Natural killer cell (primary cell): ENCODE measurements at places on chromosomes 4 and X.
A peak's percentile ranks its signal among the peaks of the same experiment; 100 is the strongest.

GRCh38 chr4:156437666-156438065, 484.0 kb upstream of the CTSO start:
- no peak for DNase-seq

DNA sequence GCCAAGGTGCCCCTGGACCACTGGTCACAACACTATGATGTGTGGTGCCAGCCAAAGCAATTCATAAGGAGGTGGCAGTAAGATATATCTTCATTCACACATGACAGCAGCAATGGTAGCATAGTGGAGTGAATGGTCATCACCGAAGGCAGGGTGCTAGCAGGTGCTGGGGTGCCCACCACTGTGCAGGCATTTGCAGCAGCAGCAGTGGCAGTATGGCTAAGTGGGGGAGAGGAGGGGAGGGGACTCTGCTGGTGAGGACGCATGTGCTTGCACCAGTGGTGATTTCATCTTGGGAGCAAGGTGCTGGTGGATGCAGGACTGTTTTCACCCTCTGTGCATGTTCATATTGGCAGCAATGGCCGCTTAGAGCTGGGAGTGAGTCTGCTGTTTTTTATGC, 419.1 kb upstream of the KLHL4 start:
- DNase-seq: no peak

DNA sequence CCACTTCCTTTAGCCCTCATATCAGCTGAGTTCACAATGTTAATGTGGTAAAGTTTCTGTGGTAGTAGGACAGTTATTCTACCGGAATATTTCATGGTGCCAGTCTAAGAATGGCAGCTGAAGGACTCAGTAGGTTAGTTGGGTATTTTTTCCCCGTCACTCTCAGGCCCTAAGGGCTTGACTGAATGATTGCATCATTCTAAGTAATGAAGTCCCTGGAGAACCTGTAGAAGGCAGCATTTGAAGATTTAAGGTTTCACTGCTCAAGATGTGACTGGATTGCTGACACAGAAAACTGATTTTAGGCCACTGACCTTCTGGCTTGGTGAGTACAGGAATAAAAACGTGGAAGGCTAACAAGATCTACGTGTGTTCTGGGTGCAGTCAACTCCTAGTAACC, 657.3 kb downstream of the PCDH19 start:
- DNase-seq: no peak

- DNase-seq: no peak
Measured at GRCh38 chr4:16875487-16875886, 23.0 kb downstream of the LDB2 start.

GRCh38 chrX:101813200-101813599, 118.6 kb downstream of the ZMAT1 start:
- DNase-seq: no peak

DNA sequence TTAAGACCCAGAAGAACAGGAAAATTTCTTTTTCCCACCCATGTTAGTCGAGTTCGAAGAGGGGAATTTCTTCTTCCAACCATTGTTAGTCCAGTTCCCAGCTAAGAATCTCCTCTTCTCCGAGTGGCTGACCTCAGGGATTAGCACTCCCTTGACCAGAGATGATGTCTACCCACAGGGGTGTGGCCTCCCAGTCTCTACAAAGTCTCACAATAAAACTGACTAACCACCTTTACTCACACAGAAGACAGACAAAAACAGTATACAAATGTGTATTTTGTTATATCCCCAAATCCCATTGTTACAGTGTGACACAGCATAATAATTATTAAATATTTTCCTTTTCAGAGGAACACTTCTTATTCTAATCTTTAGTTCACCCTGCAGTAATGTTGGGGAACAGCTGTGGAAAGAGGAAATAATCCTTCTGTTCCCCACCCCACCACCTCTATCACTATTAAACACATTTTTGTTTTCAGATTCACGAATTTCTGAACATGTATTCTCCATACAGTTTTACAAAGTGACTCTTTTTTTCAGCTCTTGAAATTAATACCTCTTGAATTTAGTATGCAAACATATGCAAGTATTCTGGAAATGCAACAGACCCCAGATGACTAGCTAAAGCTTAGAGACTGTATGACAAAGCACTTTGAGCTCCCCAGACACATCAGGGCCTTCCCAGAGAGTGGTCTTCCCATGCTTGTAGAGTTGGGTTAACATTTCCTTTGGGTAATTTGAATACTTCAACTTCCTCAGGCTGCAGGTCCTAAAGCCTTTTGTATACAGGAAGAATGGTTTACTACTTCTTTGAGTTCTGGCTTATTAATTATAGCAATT, 62.5 kb upstream of the NFKB1 start:
- DNase-seq: no peak

GRCh38 chr4:183783991-183784553, 121.0 kb upstream of the STOX2 start:
- no peak for DNase-seq

DNA sequence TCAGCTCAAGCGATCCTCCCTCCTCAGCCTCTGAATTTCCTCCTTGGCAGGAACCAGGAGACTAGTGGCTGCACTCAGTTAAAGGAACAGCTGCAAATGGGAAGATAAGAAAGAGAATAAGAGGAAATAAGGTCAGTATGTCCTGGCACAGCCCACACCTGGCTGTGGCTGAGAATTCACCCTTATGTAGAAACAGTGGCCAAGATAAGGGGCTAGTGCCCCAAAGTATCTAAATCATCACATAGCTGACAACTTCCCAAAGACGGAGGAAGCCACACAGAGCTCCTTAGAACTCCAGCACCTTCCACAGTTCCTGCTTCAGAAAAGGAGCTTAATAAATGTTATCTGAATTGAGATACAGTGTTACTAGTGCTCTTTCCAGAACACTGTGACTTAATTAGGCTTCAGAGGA, 2.3 kb upstream of the CHIC2 start:
- no peak for DNase-seq

- peak; percentile 73 for DNase-seq
Measured at GRCh38 chr4:163548481-163549243, 54.2 kb downstream of the TMA16 start.

DNA sequence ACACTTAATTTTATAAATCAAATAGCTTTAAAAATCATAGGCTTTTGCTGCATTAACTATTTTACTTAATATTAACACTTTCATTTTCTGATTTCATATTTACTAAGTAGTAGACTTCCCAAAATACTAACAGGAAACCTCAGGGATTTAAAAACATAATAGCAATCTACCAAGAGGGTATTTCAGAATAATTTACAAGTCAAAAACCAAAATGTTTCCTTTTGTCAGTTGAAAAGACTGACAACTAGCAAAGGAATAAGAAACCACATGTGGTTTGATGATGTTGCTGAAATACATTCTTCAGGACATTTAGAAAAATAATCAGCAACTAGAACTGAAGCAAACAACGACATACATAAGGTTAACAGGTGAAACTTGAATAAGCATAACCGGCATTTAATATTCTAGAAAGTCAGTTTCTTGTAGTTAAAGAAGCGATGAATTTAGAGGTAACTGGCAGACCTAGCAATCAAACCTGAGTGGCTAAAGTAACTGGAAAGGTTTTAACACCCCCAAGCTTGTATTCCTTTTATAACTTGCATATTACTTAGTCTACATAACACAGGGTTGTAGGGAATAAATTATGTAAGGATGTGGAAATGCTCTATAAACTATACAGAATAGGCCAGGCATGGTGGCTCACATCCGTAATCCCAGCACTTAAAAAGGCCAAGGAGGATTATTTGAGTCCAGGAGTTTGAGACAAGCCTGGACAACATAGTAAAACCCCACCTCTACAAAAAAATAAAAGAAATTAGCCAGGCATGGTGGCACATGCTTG, 40.0 kb downstream of the DHX15 start:
- no peak for DNase-seq

DNA sequence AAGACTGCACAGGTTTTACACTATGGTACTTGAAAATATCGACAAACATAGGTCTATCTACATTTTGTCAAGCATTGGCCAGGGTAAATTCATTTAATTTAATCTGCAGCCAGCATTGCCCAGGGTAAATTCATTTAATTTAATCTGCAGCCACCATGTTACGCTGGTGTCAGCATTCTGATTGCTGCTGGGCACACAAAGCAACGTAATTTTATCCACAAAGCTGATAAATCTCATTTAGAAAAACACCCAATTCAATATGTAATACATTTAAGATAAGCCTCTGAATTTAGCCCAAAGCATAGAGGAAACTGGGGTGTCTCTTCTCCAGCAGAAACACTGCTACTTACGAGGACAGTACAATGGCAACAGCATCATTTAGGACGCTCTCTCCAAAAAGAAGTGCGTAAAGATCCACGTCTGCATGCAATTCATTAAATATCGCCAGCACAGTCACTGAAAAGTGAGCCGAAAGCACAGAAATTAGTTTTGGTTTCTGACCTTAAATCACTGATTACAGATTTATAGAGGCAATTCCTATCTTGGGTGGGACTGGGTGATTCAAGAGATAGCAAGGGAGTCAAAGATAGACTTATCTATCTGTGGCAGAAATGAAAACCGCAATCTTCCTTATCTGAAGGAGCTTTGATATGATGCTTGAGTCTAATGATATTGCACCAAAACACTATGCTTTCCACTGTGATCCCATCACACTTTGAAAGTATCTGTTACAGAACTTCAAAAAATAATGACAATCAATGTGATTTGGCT, 88.8 kb downstream of the CHST7 start:
- DNase-seq: no peak
